SK-N-DZ (cell line): ENCODE measurements at places on chromosomes 1 and 21.

DNA sequence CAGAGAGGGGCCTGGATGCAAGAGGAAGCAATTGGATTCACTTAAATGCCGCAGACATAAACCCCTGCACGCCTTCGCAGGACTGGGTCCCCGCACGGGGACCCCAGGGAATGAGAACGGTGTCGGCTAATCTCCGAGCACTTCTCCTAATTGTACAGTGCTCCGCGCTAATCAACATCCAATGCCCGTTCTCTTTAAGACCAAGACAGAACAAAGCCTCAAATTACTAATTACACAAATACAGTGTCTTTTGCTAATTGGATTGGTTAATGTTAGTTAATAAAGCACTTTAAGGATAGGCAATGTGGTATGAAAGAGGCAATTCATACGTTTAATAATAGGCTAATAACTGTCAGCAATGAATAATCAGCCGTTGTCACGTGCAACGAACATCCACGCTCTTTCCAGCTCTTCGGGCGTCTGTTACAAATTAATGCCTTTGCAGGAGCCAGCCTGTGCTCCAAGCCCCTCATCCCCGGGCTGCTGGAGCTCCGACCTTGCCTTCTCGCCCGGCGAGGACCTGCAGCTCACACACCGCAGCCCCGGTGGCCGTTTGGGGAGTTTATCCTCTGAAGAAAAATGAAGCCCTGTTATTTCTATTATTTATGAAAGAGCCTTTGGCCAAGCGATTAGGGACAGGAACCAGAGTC, 157.8 kb downstream of the PRDM16 start:
- DNase-seq, result no peak

DNA sequence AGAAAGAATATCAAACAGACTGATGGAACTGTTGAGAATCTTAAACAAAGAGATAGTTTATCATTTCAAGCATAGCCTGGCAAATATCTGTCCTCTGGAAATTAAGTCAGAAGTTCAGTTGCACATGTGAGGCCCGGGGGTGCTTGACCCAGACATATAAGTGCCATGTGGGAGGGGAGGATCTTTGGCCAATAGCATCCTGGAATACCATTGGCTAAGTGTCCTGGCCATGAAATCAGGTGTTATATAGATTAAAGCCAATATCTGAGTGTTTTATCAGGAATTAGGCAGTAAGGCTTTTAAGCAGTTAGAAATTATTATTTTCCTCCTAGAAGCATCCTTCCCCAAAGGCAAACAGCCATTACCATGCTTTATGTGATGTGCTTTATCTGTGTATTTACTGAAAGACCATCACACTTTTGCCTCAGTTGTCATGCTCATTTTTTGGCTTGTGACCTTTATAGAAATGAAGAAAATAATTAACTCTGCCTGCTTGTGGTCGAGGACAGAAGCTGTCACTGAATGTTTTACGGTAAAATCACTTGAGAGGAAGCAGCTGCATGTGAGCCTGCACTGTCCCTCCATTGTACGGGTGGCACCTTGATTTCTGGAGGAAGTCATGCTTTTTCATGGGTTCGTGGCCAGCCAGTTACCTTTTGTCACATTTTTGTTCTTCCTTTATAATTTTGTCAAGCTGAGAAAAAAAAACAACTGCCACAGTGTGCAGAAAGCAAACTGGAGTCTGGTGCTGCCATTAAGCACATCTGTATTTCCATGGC, 259.9 kb upstream of the FMN2 start:
- no peak for DNase-seq

- DNase-seq, result no peak
Observed at GRCh38 chr1:173295391-173295790, 88.3 kb upstream of the TNFSF4 start.

DNA sequence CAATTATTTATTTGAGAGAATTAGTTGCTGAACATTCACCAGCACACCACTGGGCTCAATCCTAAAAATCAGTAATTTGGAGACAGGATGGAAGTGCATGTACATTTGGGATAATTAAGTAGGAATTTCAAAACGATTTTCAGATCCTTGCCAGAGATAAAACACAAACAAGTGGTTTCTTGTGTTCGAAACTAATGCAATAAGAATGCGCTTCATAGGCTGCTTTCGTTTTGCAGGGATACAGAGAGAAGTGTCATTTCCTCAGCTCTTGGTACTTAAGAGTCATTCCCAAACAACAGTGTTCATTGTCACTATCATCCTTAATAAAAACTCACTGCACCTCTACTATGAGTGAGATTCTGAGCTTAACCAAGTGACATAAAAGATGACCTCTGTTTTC, 20.6 kb upstream of the USP24 start:
- DNase-seq, result no peak
